ENCODE measurements at places on chromosomes 16 and 17. TPM values are rescaled to one million over a fixed set of nuclear protein-coding genes. Genes with fewer than 3 reads are reported as not detected.
A peak's percentile ranks its signal among the peaks of the same experiment; 100 is the strongest.

- DNase-seq, result no peak
- no peaks in the 10 kb centered on the region for H3K36me3 ChIP-seq
- H3K27ac ChIP-seq, result no peak overlapping the region
- H3K4me1 ChIP-seq, result no peaks in the 10 kb centered on the region
Observed at GRCh38 chr16:60363566-60363965, 1629.5 kb upstream of the GOT2 start.

- peak; percentile 26 for DNase-seq
- H3K36me3 ChIP-seq, result peaks cover 9% of the 10 kb centered on the region
- peak overlapping the region; percentile 72 for H3K27ac ChIP-seq
Observed at GRCh38 chr17:491086-492021, 138.7 kb upstream of the RPH3AL start.

DNA sequence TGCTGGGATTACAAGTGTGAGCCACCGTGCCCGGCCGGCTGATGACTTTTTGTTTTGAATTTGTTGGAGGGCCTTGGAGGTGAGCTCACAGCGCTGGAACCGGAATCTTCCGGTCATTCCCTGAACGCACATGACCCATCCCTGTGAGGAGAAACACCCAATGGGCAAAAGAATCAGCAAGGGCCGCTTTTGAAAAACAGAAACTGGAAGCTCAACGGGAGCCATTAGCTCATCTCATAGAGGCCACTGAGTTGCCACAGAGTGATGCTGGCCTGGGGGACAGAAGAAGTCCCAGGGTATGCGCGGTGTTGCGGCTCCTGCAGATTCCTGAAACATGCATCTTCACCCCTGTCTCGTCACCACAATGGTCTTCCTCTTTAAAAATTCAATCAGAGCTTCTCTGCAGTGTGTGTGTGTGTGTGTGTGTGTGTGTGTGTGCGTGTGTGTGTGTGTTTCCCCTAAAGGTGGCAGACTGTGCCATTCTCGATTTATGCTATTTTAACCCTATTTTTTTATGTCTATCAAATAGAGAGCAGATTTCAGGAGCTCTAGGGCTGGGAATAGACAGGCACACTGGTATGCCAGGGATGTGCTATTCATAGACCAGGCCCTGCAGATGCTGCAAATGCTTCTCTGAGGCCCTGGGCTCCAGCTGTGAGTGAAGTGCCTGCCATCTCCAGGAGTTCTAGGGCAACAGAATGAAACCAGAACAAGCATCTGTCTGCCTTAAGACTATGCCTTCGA lies 68.3 kb downstream of the MARCHF10 start:
- no peaks in the 10 kb centered on the region for H3K36me3 ChIP-seq
- H3K4me3 ChIP-seq, result no peak overlapping the region
- no peaks in the 10 kb centered on the region for H3K4me1 ChIP-seq
- no peak overlapping the region for H3K27ac ChIP-seq
- DNase-seq, result no peak

- peaks cover 2% of the 10 kb centered on the region for H3K27me3 ChIP-seq
- no peak overlapping the region for H3K4me3 ChIP-seq
- peaks cover under 1% of the 10 kb centered on the region for H3K4me1 ChIP-seq
- DNase-seq, result no peak
- no peak overlapping the region for H3K27ac ChIP-seq
Observed at GRCh38 chr17:78651554-78651953, 74.4 kb upstream of the DNAH17 start.

- peaks cover 32% of the 10 kb centered on the region for H3K36me3 ChIP-seq
- H3K27me3 ChIP-seq, result no peaks in the 10 kb centered on the region
- H3K4me3 ChIP-seq, result no peak within 1 kb of the TSS
- no peak within 1 kb of the TSS for H3K27ac ChIP-seq
- peak; percentile 46 for DNase-seq
Observed at GRCh38 chr17:7888184-7888920, at the start of gene CHD3. CHD3 (plus strand) TSS chr17:7888789; CDS start chr17:7889001, 212 bp downstream.

DNA sequence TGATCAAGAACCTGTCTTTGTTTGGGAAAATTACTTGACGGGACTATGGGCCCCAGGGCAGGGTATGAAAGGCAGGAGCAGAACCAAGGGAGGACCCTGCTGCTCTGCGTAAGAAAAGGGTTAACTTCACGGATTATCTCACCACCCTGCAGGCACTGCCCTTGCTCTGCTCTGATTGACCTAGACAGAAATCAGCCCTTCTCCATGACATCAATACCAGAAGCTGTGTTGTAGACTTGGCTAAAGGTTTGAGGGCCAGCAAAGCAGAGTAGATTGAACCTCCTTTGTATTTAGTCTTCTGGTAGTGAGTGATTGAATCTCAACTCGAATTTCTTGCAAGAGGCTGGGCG lies 52.9 kb upstream of the ETV4 start:
- no peaks in the 10 kb centered on the region for H3K4me1 ChIP-seq
- no peak for DNase-seq
- H3K4me3 ChIP-seq, result no peak overlapping the region
- peaks cover 8% of the 10 kb centered on the region for H3K27me3 ChIP-seq
- no peak overlapping the region for H3K27ac ChIP-seq
- H3K36me3 ChIP-seq, result no peaks in the 10 kb centered on the region

DNA sequence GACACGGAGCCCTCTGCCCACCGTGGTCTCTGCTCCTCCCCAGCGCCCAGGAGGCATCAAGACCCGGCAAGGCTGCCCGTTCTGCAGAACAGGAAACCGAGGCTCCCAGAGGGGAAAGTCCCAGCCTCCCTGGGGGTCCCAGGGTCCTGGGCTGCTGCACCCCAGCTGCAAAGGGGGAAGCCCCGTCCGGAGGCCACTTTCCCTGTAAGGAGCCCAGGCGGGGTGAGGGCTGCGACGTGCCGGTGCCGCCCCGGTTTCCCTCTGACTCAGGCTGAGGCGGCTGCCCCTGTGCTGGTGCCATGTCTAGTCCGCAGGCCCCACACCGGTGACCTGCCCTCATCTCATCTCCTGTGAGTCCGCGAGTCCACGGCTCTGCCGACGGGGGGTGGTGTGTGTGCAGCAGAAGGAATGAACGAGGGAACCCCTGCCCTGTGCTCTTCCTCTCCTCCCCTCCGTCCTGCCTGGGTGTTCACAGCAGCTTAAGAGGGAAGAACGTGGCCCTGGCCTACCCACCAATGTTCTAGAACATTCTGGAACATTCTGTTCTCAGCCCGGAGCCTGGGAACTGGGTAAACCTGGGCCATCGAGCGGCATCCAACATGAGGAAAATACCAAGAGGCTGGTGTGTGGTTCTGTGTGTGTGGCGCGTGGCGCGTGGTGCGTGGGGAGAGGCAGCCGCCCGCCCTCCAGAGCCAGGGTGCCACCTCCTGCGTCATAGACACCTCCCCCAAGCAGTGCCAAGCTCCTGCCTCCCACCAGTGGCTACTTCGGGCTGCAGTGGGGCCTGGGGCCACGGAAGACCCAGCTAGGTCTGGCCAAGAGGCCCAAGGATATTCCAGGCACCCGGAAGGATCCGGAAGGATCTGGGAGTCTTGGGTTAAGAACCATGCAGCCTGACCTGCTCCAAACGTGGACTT lies 7.0 kb upstream of the CBFA2T3 start:
- H3K36me3 ChIP-seq, result no peaks in the 10 kb centered on the region
- no peaks in the 10 kb centered on the region for H3K4me1 ChIP-seq
- H3K4me3 ChIP-seq, result no peak overlapping the region
- H3K27me3 ChIP-seq, result no peaks in the 10 kb centered on the region

DNA sequence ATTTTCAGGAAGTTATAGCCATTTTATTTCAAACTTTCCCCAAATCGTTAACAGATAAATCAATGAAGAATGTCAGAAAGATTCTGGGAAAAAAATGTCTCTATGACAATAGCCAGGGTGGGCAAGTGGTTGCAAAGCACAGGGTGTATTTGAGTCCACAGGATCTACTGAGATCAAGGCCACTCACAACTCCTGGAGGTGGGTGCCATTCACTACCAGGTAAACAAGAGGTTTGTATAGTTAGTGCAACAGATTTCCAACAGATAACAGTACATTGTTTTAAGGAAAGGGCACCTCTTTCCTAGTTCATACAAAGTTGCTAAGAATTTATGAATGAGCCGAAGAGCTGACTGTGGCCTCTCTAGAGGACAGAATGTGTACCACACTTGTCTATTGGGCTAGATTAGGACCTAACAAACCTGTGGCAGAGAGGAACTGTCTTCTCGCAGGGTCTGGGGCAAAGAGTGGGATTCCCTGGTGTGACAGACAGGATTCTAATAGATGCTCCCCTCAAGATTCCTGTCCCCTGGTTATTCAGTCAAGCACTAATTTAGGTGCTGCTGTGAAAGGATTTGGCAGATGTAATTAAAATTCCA lies 52.0 kb upstream of the ZNF629 start:
- H3K27ac ChIP-seq, result no peak overlapping the region
- no peak for DNase-seq
- no peaks in the 10 kb centered on the region for H3K36me3 ChIP-seq

DNA sequence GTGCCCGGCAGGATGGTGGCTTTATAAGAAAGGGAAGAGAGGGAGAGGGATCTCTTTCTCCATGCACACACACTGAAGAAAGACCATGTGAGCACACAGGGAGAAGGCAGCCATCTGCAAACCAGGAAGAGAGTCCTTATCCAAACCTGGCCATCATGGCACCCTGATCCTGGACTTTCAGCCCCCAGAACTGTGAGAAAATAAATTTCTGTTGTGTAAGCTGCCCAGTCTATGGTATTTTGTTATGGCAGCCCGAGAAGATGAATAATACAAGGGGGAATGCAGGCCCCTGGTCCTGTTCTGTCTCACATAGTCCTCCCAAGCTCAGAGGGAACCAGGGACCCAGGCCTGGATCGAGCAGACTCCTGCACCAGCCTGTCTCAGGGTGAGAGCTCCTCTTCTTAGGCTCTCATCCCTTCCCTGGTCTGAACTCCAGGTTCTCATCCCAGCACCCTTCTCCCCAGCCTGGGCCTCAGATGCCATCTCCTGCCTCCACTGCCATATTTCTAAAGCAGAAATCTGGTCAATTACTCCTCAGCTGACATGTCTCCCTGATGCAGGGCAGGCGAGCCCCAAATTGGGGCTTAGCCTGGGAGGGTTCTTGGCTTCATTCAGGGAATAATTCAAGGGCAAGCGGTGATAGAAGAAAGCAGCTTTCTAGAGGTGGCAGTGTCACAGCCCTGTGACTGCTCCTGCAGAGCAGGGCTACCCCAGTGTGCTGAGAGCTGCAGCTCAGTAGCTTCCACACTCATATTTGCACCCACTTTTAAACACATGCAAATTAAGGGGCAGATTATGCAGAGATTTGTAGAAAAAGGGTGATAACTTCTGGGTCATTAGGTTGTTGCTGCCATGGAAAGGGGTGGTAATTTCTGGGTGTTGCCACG lies 28.8 kb downstream of the IGFBP4 start:
- no peaks in the 10 kb centered on the region for H3K36me3 ChIP-seq
- peak overlapping the region; percentile 3 for H3K27ac ChIP-seq
- peaks cover 2% of the 10 kb centered on the region for H3K27me3 ChIP-seq
- DNase-seq, result no peak
- no peak overlapping the region for H3K4me3 ChIP-seq
- H3K4me1 ChIP-seq, result peaks cover 22% of the 10 kb centered on the region

GRCh38 chr17:17146786-17147406 lies 59.2 kb downstream of the PLD6 start:
- no peak overlapping the region for H3K4me3 ChIP-seq

- peaks cover 28% of the 10 kb centered on the region for H3K36me3 ChIP-seq
- H3K4me3 ChIP-seq, result no peak overlapping the region
- H3K27ac ChIP-seq, result peak overlapping the region; percentile 50
- H3K27me3 ChIP-seq, result peaks cover 1% of the 10 kb centered on the region
- H3K4me1 ChIP-seq, result peaks cover 17% of the 10 kb centered on the region
- no peak for DNase-seq
Observed at GRCh38 chr16:67147437-67148140, 3.2 kb downstream of the B3GNT9 start.

DNA sequence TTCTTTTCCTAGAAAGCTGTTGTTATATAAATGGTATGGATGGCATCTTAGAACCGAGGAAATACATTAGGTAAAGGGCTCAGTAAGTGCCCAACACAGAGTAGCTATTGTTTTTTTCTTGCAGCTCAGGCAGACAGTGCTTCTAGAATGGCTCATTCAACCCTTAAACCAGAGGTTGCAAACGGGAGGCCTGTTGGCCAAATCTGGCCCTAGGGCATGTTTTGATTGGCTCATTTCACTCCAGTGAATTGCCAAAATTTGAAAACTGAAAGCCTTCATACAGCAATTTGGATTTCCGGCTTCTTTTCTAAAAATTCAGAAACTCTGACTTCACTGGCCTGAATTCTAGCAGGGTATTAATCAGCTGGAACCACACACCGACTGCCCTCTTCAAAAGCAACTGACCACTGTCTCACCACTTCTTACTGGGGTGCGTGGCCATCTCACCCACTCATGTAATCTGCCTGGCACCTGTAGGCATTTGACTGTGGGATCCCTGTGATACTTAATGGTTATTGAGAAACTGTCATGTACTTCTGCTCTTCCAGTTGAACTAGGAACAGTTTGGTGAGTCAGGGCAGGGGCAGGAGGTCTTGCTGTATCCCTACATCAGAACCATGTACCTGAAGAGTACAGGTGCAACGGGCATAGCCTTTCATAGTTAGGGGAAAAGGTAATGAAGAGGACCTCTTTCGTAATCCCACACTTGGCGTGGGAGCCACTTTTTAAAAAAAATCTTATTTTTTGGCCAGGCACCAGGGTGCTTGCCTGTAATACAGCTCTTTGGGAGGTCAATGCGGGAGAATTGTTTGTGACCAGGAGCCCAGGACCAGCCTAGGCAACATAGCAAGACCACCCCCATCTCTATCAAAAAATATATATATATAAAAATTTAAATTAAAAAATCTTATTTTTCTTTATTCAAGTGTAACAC lies 53.6 kb upstream of the SCNN1B start:
- peaks cover 5% of the 10 kb centered on the region for H3K27me3 ChIP-seq
- no peak overlapping the region for H3K27ac ChIP-seq
- no peaks in the 10 kb centered on the region for H3K36me3 ChIP-seq

DNA sequence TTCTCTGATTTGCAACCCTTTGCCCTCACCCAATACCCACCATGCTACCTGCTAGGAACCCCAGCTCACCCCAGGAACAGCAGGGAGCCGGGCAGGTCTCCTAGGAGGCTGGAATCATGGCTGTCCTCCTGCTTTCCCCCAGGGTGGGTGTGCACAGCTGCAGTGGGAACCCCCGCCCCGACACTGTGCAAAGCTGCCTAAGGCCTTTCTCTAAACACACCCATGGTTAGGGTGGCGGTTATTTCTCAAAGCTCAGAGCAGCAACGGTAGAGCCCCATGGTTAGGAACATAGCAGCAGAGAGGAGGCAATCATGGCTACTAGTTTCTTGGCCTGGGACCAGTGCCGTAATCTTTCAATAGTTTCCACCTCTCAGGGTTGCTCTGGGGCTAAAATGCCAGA lies 52.2 kb downstream of the ABCC12 start:
- no peaks in the 10 kb centered on the region for H3K36me3 ChIP-seq
- H3K27me3 ChIP-seq, result peaks cover 11% of the 10 kb centered on the region
- H3K4me1 ChIP-seq, result no peaks in the 10 kb centered on the region
- H3K4me3 ChIP-seq, result no peak overlapping the region
- H3K27ac ChIP-seq, result no peak overlapping the region

DNA sequence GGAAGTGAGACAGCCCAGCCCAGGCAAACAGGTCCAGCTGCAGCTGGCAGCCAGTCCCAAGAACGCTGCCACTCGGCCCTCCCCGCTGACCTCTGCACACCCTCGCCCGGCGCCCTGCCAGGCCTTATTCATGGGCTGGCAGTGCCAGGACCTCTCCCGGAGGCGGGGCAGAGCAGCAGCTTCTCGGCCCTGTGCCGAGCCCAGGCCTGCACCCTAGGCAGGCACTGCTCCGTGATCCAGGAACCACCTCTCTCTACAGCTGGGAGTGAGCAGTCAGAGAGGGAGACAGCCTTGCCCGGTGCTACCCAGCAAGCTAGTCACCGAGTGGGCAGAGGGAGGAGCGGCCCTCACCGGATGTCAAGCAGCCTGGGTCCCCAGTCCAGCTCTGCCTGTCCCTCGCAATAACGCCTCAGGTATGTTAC lies 79.9 kb upstream of the CBX4 start:
- no peak overlapping the region for H3K27ac ChIP-seq
- H3K27me3 ChIP-seq, result peaks cover 2% of the 10 kb centered on the region
- H3K4me3 ChIP-seq, result no peak overlapping the region
- H3K36me3 ChIP-seq, result no peaks in the 10 kb centered on the region
- H3K4me1 ChIP-seq, result peaks cover 4% of the 10 kb centered on the region
- no peak for DNase-seq

The HASPIN gene
- 31.2 TPM for total RNA-seq

The FOXF1 gene
- total RNA-seq, result not detected

All from activated CD4-positive, alpha-beta T cell treated with anti-CD3 and anti-CD28 coated beads, Interleukin-2, amount 10 ng/mL, durations not matched to agents 7 days and 5 days (primary cell).